ENCODE measurements at places on chromosomes 5 and 9.

DNA sequence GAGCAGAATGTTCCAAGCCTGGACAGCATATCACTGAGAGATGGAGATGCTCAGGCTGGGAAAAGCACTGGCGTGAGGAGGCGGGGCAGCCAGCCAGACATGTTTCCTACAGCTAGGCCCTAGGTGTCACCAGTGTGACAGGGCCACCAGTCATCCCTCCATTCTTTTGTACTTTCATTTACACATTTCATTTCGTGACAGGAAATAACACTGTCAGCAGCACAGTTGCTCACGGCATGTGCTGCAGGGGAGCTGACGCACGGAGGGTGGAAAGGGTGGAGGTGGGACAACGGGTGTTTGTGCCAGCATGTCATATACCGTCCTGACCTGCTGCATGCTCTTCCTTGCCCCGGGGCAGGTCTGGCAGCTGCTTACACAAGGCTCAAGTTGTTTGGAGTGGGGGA lies 14.8 kb upstream of the CEMIP2 start:
- DNase-seq, result no peak

DNA sequence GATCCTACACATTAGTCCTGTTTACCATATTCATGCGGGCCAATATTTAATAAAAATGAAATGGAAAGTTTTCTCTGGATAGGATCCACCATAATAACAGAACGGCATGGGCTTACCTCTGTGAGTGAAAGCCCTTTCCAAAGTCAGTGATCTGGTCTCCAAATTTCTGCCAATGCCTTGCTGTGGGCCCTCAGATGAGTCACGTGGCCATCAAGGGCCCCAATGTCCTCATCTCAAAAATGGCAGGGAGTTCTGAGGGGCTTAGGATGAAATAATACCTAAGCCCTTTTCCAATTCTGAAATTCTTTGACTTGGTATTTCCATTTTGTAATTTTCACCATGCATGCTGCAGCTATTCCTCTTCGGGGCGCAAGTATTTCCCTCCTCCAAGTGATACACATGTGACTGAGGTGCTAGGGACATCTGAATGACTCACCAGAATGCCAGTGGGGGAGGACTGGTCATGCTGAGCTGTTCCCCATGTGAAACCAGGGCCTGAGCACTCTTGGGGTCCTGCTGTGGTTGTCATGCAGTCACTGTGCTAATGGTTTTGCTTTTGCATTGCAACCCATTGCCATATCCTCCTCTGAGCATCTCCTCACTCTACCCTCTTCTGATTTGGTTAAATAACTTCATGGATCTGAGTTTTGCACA lies 35.0 kb downstream of the ITK start:
- no peak for DNase-seq

DNA sequence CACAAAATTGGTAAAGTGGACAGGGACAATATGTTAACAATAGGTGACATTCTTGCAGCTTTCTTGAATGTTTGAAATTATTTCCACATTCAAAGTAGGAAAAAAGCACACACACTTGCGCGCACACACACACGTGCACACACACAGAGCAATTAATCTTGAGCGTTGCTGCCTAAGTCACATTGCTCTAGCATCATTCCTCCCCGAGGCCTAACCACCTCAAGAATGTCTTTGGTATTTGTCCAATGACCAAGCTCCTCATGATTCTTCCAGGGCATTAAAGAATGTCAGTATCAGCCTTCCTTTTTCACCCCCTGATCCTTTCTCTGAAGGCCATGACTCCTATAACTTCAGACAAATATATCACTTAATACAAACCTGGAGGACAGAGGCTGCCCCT lies 198.1 kb downstream of the NPR3 start:
- no peak for DNase-seq

DNA sequence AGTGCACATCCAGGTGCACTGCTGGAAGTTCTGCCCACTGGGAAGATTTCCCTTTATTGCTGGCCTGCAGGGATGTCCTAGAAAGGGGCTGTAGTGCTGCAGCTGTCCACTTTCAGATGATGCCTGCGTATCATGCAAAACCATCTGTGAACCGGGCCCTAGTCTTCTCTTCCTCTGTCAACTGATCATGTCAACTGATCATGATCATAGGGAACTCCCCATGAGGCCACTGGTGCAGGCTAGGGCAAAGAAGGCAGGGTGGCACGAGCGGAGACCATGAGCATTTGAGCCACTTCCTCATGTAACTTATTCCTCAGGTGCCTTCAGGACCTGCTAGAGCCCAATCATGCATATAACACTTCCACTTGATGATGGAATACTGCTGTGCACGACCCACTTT lies 4.5 kb upstream of the HSDL2 start:
- DNase-seq, result no peak

DNA sequence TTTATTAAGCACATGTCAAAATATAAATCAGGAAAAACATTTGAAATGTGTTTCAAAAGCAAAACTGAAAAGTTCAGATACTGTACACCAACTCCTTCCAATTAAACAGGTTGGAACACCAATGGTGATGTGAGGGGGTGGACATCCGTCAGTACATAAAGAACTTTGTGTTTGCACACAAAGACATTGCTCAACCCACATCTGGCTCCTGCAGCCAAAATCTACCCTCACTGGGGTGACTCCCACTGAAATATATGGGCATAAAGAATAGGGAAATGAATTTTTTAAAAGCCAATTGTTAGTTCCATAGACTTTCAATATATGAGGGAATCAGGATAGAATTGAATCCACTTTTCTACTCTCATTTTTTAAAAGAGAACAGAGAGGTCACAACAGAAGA lies 63.9 kb downstream of the MEGF9 start:
- no peak for DNase-seq

DNA sequence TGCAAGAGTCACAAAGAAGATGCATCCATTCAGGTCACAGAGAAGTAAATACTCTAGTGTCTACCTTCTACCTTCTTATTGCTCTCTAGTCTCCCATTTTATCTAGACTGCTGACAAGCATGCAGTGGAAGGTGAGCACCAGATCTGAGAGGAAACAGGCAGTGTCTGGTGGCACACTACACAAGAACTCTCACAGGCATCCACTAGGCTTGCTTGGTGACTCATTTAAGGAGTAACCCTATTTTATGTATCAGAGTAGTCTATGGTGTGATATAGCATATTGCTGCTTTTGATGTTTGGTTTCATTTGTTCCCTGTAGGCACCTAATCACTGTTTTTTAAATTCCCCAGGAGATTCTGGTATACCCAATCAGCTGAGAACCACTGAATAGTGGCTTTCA lies 1.6 kb upstream of the THBS4 start:
- no peak for DNase-seq

DNA sequence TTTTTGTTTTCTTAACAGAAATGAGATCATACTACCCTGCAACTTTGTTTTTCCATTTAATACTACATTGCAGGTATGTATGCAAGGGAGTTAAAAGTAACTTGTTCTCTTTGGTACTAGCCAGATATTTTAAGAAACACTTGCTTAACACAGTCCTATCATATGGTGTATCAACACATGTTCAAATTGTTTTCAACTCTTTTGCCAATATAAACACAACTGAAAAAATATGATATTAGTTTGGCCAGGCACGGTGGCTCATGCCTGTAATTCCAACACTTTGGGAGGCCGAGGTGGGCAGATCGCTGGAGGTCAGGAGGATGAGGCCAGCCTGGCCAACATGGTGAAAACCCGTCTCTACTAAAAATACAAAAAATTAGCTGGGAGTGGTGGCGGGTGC lies 41.6 kb downstream of the RNF38 start:
- DNase-seq, result no peak

DNA sequence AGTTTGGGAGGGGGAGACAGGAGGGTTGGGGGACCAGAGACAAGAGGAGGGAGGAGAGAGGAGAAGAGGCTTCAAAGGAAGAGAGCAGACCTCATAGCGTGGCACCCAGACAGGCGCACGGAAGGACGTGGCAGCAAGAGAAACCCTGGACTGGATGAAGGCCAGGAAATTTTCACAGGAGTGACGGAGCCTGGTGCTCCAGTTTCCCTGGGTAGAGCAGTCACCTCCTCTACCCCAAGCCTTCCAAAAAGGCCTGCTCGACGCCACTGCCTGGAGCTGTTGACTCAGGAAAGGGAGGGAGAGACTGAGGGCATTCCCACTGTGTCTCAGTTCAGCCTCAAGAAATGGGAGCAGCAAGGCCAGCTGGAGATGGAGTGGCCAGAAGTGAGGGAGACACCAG lies 19.3 kb downstream of the AK8 start:
- no peak for DNase-seq

DNA sequence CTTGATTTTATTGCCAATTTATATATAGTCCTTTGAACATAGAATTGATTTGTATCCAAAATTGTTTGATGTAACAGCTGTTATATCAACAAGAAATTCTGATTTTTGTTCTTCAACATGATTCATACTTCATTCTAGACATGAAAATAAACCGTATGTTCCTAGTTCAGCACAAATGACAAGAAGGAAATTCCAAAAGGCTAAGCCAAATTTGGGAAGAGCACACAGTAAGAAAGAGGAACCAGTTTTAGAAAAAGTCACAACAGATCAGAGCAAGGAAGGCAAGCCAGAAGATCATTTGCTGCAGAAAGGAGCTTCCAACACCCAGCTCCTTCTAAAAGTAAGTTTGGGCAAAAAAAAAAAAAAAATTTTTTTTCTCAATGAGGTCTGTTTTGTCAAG lies 65.0 kb upstream of the MCCC2 start:
- no peak for DNase-seq

DNA sequence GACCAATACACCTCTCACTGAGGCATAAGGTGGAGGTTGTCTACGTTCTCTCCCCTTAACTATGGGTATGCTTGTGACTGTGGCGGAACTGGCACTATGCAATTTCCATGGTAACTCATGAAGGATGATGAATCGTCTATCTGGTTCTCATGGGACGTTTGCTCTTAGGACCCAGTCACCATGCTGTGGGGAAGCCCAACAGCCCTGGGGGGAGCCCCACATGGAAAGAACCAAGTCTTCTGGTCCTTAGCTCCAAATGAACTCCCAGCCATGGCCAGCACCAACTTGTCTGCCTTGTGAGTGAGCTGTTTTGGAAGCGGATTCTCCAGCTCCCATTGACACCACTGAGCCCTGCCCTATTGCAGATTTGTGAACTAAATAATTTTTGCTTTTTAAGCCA lies 188.7 kb upstream of the S1PR3 start:
- DNase-seq, result no peak

- DNase-seq, result no peak
Measured at GRCh38 chr5:112772124-112772523, 34.4 kb downstream of the APC start.

GRCh38 chr9:98775831-98776441 lies 20.4 kb downstream of the ANKS6 start:
- peak; percentile 4 for DNase-seq

DNA sequence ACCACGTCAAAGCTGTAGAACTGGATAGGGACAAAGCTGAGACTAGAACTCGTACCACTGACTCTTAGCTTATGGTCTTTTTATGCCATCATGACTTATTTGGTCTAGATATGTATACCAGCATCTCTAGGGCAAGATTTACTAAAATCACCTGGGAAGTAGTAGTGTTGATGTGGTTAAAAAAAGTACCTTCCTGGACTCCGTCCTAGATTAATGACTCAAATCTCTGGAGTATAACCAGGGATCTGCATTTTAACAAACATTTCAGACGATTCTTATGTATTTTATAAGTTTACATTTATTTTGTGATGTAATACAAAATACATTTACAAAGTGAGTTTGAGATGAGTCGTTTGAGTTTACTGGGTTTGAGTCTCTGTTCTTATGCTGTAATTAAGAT lies 68.7 kb downstream of the ARHGAP26 start:
- DNase-seq, result no peak

DNA sequence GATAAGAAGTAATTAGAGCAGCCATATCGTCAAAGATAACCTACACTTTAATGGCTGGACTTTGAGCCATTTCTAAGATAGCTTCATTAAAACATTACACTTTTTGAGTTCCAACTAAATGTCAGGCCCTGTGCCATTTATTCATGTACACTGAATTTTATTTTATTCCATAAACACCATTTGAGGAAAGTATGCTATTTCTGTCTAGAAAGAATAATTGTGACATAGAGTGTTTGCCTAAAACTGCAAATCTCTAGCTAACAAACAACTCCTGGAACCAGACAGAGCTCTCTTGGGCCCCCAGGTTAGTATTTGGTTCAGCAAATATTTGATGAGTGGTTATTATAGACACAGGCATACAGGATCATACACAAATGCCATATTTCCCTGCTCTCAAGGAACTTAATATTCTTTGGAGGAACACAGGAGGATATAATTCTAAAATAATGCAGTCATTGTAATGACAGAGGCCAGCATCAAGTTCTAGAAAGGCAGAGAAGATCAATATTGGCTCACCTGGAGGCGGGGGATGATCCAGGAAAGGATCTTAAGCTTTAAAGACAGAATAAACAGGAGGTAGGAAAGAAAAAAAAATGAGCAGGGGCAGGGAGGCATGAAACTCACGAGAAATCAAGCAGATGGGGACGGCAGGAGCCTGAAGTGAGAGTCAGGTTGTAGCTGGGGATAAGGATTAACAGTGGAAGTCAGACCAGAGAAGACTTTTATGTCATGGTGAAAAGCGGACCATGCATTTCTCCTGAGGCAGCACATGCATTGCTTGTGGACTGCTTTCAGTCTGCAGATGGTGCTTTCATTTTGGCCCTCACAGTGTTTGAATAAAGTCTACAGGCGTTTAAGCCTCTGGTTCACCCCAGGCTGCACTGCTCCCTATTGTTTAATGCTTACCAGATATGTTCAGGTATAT lies 127.7 kb downstream of the GCNT1 start:
- peak; percentile 10 for DNase-seq

- DNase-seq, result no peak
Measured at GRCh38 chr9:125043148-125043547, 100.2 kb downstream of the SCAI start.

GRCh38 chr5:50807661-50808060 lies 141.2 kb downstream of the PARP8 start:
- DNase-seq, result no peak

- DNase-seq, result peak; percentile 2
Measured at GRCh38 chr5:28313321-28313951, 1275.0 kb upstream of the CDH9 start.

DNA sequence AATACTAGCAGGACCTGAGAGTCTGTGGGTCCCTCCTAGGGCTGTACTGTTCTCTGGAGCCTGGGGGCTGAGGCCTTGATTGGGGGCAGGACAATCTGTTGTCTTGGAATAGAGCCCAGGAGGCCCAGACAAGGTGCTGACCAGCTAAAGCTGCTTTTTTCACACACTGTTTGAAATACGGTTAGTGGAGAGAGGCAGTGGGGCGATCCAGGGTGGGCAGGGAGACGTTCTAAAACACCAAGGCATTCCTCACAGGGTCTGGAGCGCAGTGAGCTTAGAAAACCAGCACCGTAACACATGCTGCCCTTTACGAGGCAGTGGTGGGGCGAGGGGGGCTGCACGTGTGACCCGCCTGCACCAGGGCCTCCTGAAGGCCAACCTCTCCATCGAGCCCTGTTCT lies 55.1 kb downstream of the EHMT1 start:
- no peak for DNase-seq

DNA sequence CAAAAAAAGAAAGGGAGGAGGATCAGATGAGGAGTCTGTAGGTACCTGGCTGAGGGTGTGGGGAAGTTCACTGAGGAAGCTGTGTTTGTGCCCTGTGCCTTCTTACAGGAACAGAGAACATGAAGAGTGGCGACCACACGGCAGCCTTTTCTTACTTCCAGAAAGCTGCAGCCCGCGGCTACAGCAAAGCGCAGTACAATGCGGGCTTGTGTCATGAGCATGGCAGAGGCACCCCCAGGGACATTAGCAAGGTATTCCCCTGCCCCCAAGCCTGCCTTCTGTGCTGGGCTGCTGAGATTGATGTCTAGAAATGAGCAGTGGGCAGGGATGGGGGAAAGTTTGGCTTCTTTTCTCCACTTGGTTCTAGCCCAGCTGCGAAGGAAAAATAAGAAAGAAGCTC lies 9.5 kb downstream of the DELE1 start:
- no peak for DNase-seq

Data from NCI-H526 treated with DMSO at 0.1 percent for 48 hours (cell line).